ENCODE measurements at places on chromosomes 13 and 19. TPM values are rescaled to one million over a fixed set of nuclear protein-coding genes. Genes with fewer than 3 reads are reported as not detected.

DNA sequence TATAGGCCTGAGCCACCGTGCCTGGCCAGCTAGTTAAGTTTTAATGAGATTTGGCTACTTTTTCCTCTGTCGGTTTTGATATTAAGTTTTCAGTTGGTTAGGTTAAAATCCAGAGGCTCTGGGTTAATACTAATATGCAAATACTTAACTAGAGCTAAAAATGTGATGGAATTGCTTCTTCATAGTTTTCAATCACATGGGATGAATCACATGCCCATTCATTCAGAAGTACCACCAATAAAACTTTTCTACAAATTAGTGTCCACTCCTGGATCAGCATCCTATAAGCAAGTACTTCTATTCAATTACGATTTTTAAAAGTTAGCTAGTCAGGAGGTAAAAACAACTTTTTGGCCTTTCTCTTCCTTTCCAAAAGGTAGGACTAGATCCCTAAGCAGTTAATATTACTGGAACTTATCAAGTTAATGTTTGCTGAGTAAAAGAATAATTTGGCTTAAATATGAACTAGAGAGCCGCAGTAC, 4.3 kb downstream of the SLC25A30 start:
- DNase-seq: no peak

- DNase-seq: no peak
Observed at GRCh38 chr19:1259206-1259875, 9.8 kb upstream of the CIRBP start.

GRCh38 chr19:34351382-34351826, 13.6 kb upstream of the GPI start:
- DNase-seq: no peak

The CEACAM5 gene
- not detected for total RNA-seq

GRCh38 chr13:36857253-36857652, 38.2 kb downstream of the RFXAP start:
- no peak for DNase-seq

GRCh38 chr13:72647422-72647821, 80.0 kb downstream of the MZT1 start:
- DNase-seq: no peak

- no peak for DNase-seq
Observed at GRCh38 chr13:50421473-50422130, 406.4 kb downstream of the KCNRG start.

- DNase-seq: no peak
Observed at GRCh38 chr13:27054760-27055159, 116.9 kb downstream of the USP12 start.

DNA sequence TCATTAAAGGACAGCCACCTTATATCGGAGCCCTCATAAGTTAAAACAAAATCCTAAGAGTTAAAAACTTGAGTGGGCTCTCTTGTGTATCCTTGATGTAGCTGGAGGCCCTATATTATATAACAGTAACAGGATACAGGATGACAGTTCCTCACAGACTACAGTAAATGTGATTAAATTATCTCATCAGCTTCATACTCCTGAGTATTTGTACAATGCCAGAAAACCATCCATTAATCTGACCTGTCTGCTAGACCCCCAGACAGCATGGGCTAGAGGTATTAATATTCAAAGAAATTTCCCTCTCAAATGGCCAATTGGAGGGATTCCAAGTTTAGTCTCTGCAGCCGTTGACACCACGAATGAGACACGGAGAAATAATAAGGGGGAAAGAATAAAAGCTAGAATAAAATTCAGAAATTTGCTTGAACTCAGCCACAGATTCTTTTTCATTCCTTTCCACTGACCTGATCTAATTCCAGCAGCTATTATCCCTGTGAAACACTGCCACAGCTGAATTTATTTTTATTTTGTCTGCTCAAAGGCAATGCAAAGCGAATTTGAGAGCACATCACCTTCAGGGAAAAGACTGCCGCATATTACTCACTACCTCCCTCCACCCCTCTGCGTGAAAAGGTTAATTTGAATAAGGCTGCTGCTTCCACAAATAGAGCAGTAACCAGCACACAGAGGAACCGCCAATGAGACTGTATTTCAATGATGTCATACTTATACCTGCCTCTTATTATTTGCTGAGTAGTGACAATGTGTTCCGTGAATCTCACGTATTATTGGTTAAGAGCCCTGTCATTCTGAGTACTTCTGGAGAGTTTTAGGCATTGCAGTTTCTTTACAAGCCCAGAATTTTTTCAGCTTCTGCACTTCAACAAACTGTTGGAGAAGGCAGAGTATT, 155.9 kb upstream of the KLF12 start:
- no peak for DNase-seq

Data from thoracic aorta (tissue), 2 donors.